CD8-positive, alpha-beta T cell (primary cell): ENCODE measurements at places on chromosomes 5 and 9. TPM values are rescaled to one million over a fixed set of nuclear protein-coding genes. Genes with fewer than 3 reads are reported as not detected.

DMRTA1 gene
- not detected for total RNA-seq

SPATA31A3 gene
- not detected for total RNA-seq

DMRT2 gene
- total RNA-seq = not detected

RETREG1 gene
- 73.9 TPM for total RNA-seq

TEX48 gene
- not detected for total RNA-seq

SRP19 gene
- 52.0 TPM for total RNA-seq

PCDHA1 gene
- total RNA-seq = not detected

FOXD1 gene
- not detected for total RNA-seq

GBGT1 gene
- 0.53 TPM for total RNA-seq

ANKRD34B gene
- not detected for total RNA-seq

MGAT4B gene
- total RNA-seq = 126 TPM

ZBED3 gene
- total RNA-seq = 12.3 TPM

IL12B gene
- total RNA-seq = not detected

CBY3 gene
- total RNA-seq = 0.44 TPM

IL4 gene
- total RNA-seq = not detected

FAM53C gene
- total RNA-seq = 99.9 TPM

ANGPTL2 gene
- total RNA-seq = not detected

SH3TC2 gene
- total RNA-seq = not detected

SKP1 gene
- 290 TPM for total RNA-seq

SERF1A gene
- 13.1 TPM for total RNA-seq

PCDHA7 gene
- total RNA-seq = not detected

SPOCK1 gene
- not detected for total RNA-seq

KIAA0825 gene
- total RNA-seq = 0.89 TPM

TAS2R1 gene
- total RNA-seq = not detected

TRIM7 gene
- 0.72 TPM for total RNA-seq

SURF4 gene
- total RNA-seq = 228 TPM

IL9 gene
- not detected for total RNA-seq

CTXN3 gene
- not detected for total RNA-seq

AHRR gene
- 0.22 TPM for total RNA-seq

OBP2B gene
- total RNA-seq = not detected

IER5L gene
- 25.1 TPM for total RNA-seq

AMACR gene
- 1.5 TPM for total RNA-seq

PCDHA12 gene
- total RNA-seq = not detected

ERBIN gene
- total RNA-seq = 87.1 TPM

GNA14 gene
- not detected for total RNA-seq

ZNF658 gene
- total RNA-seq = 0.71 TPM

PAIP1 gene
- total RNA-seq = 45.7 TPM
